ENCODE measurements at places on chromosomes 7 and 10. TPM values are rescaled to one million over a fixed set of nuclear protein-coding genes. Genes with fewer than 3 reads are reported as not detected.
A peak's percentile ranks its signal among the peaks of the same experiment; 100 is the strongest.

The KLF14 gene
- 0.27 TPM for total RNA-seq

GRCh38 chr7:81534446-81534845 is 235.4 kb downstream of the HGF start:
- no peaks in the 10 kb centered on the region for H3K36me3 ChIP-seq
- no peak for DNase-seq
- H3K27ac ChIP-seq: no peak overlapping the region
- H3K27me3 ChIP-seq: no peaks in the 10 kb centered on the region
- H3K4me3 ChIP-seq: no peak overlapping the region

The TDRD1 gene
- 0.22 TPM for total RNA-seq

The VAX1 gene
- total RNA-seq: not detected

The CUBN gene
- total RNA-seq: 4.2 TPM

The SPAM1 gene
- not detected for total RNA-seq

DNA sequence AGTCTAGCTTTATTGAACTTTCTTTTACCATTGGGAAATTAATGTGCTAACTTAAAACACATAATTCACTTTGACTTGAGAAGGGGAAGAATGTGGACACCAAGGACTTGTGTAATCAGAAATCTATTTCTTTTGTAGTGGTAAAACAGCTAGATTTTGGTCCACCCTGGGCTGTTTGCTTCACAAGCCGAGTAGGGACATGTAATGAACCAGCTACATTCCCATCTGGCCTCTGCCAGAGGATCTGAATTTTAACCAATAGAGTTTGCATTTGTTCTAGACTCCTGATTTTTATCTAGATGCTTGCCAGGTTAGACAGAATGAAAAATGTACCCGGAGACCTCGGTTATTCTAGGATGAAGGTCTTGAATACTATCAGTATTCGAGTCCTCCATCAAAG is 1.9 kb downstream of the CACNB2 start:
- H3K4me3 ChIP-seq: no peak overlapping the region
- H3K36me3 ChIP-seq: no peaks in the 10 kb centered on the region
- DNase-seq: no peak

The OR2A12 gene
- total RNA-seq: not detected

GRCh38 chr7:133593561-133593960 is 340.7 kb downstream of the EXOC4 start:
- no peak overlapping the region for H3K27ac ChIP-seq
- H3K4me1 ChIP-seq: no peaks in the 10 kb centered on the region
- H3K27me3 ChIP-seq: no peaks in the 10 kb centered on the region
- H3K4me3 ChIP-seq: no peak overlapping the region
- DNase-seq: no peak

DNA sequence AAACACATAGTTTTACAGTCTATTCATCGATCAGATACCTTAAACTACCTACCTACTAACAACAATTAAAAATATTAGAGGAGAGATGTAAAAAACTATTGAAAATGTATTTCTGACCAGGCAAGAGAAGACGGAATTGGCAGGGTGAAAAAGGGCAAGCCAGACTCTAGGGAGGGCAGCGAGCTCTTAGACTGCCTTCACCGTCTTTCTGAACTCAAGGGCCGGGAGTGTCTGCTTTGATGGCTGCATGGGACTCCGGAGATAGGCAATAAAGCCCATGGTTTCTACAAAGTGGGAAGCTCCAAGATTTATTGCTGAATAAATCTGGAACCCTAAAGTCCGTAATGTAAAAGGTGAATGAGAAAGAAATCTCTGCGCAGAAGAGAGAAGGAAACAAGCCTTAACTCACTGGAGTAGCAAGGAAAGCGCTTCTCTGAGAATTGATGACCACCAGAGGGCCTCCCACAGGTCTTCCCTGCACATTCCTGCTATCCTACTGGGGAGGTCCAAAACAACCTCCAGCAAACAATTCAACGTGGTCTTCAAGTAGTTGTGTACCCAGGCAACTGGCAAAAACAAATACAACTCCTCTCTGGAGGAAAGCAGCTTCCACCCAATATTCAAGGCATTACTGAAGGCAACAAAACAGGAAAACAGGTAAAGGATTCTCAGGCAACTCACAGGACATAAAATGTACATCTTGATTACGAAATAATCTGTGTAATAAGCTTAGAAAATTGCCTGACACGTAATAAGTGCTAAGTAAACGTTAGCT is 181.3 kb downstream of the SDK1 start:
- H3K4me1 ChIP-seq: no peaks in the 10 kb centered on the region
- H3K4me3 ChIP-seq: no peak overlapping the region
- DNase-seq: peak; percentile 38
- H3K36me3 ChIP-seq: no peaks in the 10 kb centered on the region

DNA sequence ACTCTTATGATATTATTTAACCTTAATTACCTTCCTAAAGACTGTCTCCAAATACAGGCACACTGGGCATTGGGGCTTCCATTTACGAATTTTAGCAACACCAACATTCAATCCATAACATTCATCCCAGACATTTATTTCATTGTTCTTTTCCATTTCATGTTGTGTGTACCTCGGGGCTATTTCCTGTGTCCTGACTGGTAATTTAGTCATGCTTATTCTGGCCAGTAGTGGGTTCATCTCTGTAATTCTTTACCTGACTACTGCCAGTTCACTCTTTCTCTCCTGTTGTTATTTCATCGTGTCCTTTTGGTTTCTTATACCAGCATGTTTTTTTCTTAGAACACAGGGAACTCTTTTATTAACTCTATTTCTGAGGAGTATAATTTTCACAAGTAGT is 225.7 kb downstream of the PLXDC2 start:
- no peak for DNase-seq
- no peak overlapping the region for H3K4me3 ChIP-seq
- no peaks in the 10 kb centered on the region for H3K27me3 ChIP-seq
- H3K4me1 ChIP-seq: no peaks in the 10 kb centered on the region
- no peaks in the 10 kb centered on the region for H3K36me3 ChIP-seq

The ASZ1 gene
- not detected for total RNA-seq

The ANKRD30A gene
- total RNA-seq: not detected

DNA sequence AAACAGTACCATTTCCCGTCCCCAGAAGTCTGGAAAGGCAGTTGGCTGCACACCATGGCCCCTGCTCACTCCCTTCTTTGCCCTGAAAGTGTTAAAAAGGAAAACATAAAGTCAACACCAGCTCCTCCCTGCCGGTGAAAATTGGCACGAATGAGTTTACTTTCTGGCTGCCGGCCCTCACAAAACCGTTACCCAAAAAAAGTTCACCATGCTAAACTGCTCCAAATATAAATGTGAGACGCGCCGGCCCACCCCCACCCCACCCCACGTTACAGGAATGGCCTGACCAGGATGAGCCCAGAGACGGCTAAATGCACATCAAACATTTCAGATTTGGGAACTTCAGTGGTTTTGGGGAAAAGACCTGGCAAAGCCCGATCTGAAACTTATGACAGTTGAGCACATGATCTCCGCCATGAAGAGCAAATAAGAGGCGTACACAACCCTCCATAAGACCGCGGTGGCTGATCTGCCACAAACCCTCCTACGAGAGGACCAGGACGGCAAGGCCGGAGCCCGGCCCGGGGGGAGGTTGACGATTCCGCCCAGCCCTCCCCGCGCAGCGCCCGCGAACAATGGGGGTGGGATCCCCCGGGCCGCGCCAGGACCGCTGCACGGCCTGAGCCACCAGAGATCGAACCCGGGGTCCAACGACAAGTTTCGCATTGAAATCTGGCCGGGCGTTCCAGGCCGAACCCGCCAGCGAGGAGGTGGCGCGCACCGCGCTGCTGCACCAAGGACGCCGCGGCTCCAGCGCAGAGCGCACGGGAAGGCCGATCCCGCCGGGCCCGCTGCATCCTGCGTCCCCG is 952 bp downstream of the DIP2C start:
- H3K27ac ChIP-seq: no peak overlapping the region
- H3K4me3 ChIP-seq: no peak overlapping the region
- no peak for DNase-seq
- no peaks in the 10 kb centered on the region for H3K4me1 ChIP-seq
- no peaks in the 10 kb centered on the region for H3K36me3 ChIP-seq

The RPEL1 gene
- total RNA-seq: not detected
